ENCODE measurements at places on chromosomes 13 and 19.

GRCh38 chr13:38024431-38024830, 154.9 kb upstream of the TRPC4 start:
- DNase-seq: no peak

DNA sequence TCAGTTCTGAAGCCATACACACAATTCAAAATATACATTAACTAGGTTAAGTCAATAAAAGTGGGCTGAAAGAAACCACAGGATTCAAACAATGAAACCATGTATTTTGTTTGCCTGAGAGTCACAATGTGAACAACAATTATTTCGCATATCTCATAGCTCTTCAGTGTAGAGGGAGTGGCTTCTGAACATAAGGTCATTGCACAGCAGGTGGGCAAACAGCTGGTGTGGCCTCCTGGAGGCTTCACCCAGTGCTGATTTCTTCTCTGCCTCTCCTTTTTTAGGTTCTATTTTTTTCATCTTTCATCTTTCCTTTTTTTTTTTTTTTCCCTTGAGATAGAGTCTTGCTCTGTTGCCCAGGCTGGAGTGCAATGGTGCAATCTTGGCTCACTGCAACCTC, 40.4 kb upstream of the ZNF254 start:
- DNase-seq: no peak

- peak; percentile 57 for DNase-seq
Observed at GRCh38 chr19:2962018-2962670, 15.2 kb upstream of the TLE6 start.

GRCh38 chr13:96431044-96431581, 341.2 kb downstream of the HS6ST3 start:
- DNase-seq: no peak

DNA sequence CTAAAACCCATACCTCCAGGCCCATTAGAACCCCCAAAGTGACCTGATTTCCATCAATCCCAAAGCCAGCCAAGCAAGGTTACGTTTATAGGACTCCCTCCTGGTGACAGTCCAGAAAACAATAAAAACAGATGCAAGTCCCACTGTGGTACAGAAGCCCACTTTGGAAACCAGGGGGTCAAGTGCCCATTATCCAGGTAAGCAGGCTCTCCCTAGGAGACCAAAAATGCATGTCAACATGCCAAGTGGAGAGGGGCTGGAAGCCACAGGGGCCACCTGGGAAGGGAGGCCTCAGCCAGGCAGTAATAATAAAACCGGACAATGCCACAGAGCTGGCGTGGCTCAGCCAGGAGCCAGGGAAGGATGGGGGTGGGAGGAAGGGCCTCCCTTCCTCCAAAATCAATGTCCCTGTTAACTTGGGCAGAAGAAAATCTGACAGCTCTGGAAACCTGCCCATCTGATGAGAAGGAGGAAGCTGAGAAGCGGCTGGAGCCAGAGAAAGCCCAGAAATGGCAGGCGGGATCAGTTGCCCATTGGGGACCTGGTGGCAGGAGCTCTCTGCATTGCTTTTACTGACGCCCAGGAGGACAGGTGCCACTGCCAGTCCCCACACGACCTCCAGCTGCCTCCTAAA, 160.4 kb downstream of the ZIC5 start:
- no peak for DNase-seq
